ENCODE measurements at places on chromosomes 5 and 9. TPM values are rescaled to one million over a fixed set of nuclear protein-coding genes. Genes with fewer than 3 reads are reported as not detected.

Gene GABRA1
- total RNA-seq, result not detected

Gene LCN1
- total RNA-seq, result not detected

Gene PTGES
- total RNA-seq, result 174 TPM

Gene CER1
- total RNA-seq, result not detected

Gene SLC36A2
- not detected for total RNA-seq

Gene WWC1
- total RNA-seq, result 91.1 TPM

Gene MSX2
- total RNA-seq, result 3.6 TPM

Gene SLC6A19
- 0.32 TPM for total RNA-seq

Gene CFAP77
- not detected for total RNA-seq

Gene PHF19
- total RNA-seq, result 120 TPM

Gene GPX3
- 20.3 TPM for total RNA-seq

Gene ARHGEF37
- 2.5 TPM for total RNA-seq

Gene SURF2
- total RNA-seq, result 47.3 TPM

Gene TBC1D9B
- total RNA-seq, result 62.9 TPM

Gene GADD45G
- total RNA-seq, result 0.52 TPM

Gene DMRT2
- not detected for total RNA-seq
